T-cell (primary cell): ENCODE measurements at places on chromosomes 6 and 20.

GRCh38 chr6:82182756-82183155 lies 64.8 kb downstream of the IBTK start:
- H3K36me3 ChIP-seq = peaks cover 44% of the 10 kb centered on the region
- H3K4me3 ChIP-seq = no peak overlapping the region
- DNase-seq = no peak

GRCh38 chr6:125301435-125302391 lies at the start of gene HDDC2:
Gene HDDC2 (minus strand): TSS chr6:125301967. CDS start chr6:125301932, 35 bp downstream.
- peak within 1 kb of the TSS; percentile 78 for H3K4me3 ChIP-seq
- H3K27ac ChIP-seq = peak within 1 kb of the TSS; percentile 81
- DNase-seq = peak; percentile 38
- no peaks in the 10 kb centered on the region for H3K27me3 ChIP-seq

DNA sequence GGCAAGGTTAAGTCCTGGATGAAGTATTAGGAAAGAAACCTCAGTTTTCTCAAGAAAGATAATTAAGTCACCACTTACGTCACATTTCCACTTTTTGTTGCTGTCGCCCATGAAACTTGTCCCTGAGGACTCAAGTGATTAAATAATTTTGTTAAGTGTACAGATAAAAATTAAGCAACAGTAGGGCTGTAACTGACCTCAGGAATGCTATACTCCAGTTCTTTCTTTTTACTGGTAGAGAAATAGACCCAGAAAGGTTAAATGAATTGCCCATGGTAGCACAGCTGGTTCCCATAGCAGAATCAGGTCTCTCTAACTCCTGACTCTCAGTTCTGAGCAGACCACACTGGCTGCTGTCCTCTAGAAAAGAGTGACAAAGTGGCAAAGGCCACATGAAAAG lies 54.5 kb downstream of the CLIC5 start:
- H3K4me3 ChIP-seq = no peak overlapping the region
- no peak overlapping the region for H3K27ac ChIP-seq
- DNase-seq = no peak
- H3K27me3 ChIP-seq = no peaks in the 10 kb centered on the region
- no peaks in the 10 kb centered on the region for H3K4me1 ChIP-seq

- no peak overlapping the region for H3K4me3 ChIP-seq
- no peak for DNase-seq
- no peaks in the 10 kb centered on the region for H3K27me3 ChIP-seq
- no peaks in the 10 kb centered on the region for H3K4me1 ChIP-seq
- no peak overlapping the region for H3K27ac ChIP-seq
- H3K36me3 ChIP-seq = no peaks in the 10 kb centered on the region
These were observed 187.9 kb upstream of the GMDS start for GRCh38 chr6:2433266-2433665.

DNA sequence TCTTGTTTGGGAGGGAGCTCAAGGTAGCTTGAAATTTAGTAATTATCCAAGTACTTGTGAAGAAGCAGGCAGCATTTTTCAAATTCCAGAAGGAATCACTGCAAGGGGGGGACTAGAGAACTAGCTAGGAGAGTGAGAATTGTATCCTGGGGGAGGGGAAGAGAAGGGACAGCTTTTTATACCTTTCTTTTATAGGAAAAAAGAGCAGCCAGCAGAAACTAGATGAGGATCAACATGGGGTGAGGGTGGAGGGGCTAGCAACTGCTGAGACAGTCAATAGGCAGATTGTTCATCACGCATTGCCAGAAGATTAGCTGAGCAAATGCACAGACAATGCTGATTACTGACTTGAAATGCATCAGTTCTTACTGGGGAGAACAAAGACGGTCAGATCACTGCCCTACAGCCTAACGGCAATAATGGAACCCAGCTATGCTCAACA lies 514.3 kb upstream of the CITED2 start:
- no peak for DNase-seq
- no peaks in the 10 kb centered on the region for H3K27me3 ChIP-seq
- H3K4me3 ChIP-seq = no peak overlapping the region
- no peaks in the 10 kb centered on the region for H3K4me1 ChIP-seq
- no peak overlapping the region for H3K27ac ChIP-seq

DNA sequence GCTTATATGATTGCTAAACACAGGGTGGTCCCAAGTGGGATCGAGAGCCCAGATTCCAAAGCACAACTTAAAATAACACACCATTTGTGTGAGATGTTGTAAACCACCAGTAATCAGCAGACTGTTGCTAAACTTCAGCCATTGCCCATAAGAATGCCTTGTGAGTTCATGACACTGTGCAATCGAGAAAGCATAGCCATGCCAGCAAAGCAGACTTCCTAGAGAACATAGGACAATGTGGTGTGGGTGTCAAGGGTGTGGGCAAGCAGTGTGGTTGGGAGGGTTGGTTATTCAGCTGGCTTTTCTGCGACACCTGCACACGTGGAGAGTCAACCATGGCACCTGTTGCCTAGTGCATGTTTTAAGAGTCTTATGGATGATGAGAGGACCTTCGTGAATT lies 16.1 kb upstream of the CALHM6 start:
- H3K4me3 ChIP-seq = no peak overlapping the region
- no peak overlapping the region for H3K27ac ChIP-seq
- H3K27me3 ChIP-seq = no peaks in the 10 kb centered on the region
- H3K36me3 ChIP-seq = no peaks in the 10 kb centered on the region
- DNase-seq = no peak

DNA sequence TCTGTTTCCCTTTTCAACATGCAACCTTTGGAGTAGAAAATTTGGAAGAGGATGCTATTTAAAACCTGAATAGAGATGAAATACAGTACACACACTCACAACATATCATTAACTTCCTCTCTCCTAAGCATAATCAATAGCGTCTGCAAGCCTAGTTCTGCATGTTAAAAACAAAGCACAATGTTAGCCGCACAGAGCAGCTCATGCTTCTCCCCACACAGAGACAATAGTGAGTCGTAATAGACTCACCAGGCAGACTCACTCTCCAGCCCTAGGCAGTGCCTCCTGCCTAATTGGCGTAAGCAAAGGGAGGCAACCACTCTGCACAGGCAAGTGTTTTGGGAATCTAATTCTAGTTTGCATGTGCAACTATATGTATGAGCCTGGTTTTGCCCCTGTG lies 45.8 kb upstream of the ARID1B start:
- H3K4me3 ChIP-seq = no peak overlapping the region
- H3K4me1 ChIP-seq = no peaks in the 10 kb centered on the region
- H3K36me3 ChIP-seq = no peaks in the 10 kb centered on the region
- DNase-seq = no peak

DNA sequence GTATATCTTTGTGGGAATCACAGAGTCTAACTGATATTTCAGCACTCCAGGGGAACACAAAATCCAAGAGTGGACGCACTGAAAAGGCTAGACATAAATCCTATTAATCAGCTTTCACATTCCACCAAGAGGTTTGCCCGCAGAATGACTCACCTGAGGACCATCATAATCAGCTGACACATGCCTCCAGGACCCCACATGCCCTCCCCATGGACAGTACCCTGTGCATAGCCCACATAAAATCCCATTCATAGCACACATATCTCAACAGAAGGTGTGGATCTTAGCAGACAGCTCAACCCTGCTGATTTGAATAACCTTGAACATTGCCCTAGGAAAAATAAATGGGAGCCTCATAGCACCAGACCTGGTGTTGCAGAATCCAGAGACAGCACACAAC lies 246.8 kb upstream of the TENT5A start:
- no peaks in the 10 kb centered on the region for H3K4me1 ChIP-seq
- no peak overlapping the region for H3K27ac ChIP-seq
- no peak overlapping the region for H3K4me3 ChIP-seq
- no peaks in the 10 kb centered on the region for H3K27me3 ChIP-seq
- no peaks in the 10 kb centered on the region for H3K36me3 ChIP-seq

DNA sequence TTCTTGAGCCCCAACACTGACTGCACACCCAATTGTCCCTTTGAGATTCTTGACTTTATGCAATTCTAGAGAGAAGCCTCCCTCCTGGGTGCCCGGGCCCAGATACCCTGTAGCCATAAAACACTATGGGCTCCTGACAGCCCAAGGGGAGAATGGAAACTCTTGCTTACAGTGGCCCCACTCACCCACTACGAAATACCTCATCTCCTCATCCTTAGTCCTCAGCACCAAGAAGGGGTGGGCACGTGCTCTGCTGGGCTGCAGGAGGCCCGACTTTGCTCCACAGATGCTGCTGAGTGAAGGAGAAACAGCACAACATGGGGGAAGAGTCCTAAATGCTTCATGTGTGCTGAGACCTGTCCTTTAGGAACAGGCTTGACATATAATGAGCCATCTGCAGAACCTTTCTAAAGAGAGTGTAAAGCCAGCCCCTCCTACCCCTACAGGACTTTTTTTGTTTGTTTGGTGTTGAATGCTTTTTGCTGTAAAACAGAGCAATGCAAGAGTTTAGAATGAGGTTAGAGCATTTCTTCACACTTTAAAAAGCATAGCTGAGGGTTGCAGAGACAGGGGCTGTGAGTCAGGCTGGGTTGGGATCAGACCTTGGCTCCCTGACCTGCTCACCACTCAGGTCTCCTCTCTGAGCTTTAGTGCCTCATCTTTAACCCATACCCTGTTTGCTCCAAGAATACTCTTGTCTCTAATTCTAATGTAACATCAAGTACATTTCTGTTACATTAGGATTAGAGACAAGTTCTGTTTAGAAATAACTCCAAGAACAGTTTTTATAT lies 17.6 kb upstream of the SIRPG start:
- H3K36me3 ChIP-seq = peaks cover 5% of the 10 kb centered on the region
- no peak for DNase-seq
- peak overlapping the region; percentile 74 for H3K27ac ChIP-seq

DNA sequence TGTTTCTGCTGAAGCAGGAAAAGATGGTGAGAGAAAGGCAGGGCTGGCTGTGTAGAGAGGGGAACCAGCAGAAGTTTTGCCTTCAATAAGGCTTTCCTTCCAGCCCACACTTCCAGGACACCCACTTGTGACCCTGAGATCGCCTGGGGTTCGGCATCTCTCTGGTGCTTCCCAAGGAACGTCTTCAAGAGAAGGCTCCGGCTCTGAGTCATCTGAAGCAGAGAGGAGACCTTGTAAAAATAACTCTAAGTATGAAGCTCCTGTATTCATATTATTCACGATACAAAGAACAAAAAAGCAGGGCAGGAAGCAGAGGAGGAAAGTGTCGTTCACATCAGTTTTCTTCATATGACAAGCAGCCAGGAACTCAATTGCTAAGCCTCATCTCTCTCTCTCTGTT lies 95.4 kb upstream of the MRPS10 start:
- no peak overlapping the region for H3K27ac ChIP-seq
- no peaks in the 10 kb centered on the region for H3K27me3 ChIP-seq
- peaks cover 9% of the 10 kb centered on the region for H3K36me3 ChIP-seq
- peaks cover 37% of the 10 kb centered on the region for H3K4me1 ChIP-seq

DNA sequence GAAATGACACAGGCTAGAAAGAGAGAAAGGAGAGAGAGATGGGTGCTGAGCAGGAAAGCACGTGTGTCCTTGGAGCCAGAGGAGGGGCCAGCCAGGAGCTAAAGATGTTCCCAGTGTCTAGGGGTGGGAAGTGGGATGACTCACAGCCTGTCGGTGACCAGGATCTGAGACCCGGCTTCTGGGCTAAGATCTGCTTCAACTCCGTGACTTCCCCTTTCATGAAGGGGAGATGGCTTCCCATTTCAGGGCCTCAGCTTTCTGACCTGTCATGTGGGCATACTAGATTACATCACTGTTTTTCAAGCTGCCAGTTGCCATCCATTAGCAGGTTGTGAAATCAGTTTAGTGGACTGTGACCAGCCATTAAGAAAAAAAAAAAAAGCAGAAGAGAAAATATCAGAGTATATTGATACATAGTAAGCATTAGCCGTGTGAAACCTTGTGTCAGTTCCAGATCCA lies 5.4 kb downstream of the TGM3 start:
- H3K4me1 ChIP-seq = no peaks in the 10 kb centered on the region
- DNase-seq = peak; percentile 3
- no peak overlapping the region for H3K27ac ChIP-seq

- H3K4me3 ChIP-seq = no peak overlapping the region
- no peak overlapping the region for H3K27ac ChIP-seq
- H3K36me3 ChIP-seq = no peaks in the 10 kb centered on the region
- H3K4me1 ChIP-seq = no peaks in the 10 kb centered on the region
These were observed 7.7 kb upstream of the JAG1 start for GRCh38 chr20:10681494-10681893.

- H3K36me3 ChIP-seq = no peaks in the 10 kb centered on the region
- H3K27me3 ChIP-seq = no peaks in the 10 kb centered on the region
- H3K4me3 ChIP-seq = no peak overlapping the region
- H3K27ac ChIP-seq = no peak overlapping the region
- no peaks in the 10 kb centered on the region for H3K4me1 ChIP-seq
These were observed 707.0 kb downstream of the EPM2A start for GRCh38 chr6:145028144-145028818.

DNA sequence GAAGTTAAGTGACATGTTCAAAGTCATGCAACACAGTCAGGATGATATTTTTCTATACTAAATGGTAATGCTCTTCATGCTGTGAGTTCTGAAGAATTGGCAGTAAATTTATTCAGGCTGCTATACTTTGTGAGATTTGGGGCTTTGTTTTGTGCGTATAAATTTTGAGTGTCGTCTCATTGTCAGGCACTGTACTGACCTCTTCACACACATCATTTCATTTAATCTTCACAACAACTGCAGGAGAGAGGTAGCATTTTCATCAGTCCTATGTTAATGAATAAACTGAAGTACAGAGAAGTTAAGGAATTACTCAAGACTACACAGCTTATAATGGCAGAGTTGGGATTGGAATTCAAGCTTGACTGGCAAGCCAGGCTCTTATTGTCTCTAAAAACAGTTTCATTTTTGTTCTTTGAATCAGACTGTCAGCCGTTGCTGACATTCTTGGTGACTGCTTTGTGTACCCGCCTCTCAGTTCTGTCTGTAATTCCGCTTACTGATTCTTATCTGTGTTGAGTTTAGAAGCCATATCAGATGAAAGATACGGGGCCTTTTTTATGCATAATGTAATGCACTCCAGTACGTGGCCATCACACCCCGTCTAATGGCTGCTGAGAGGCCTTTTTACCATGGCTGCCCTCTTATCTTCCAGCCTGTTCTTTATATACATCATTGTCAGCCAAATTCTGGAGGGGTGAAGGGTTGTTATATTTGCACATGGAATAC lies 274.9 kb downstream of the UTRN start:
- DNase-seq = no peak
- no peak overlapping the region for H3K4me3 ChIP-seq
- no peaks in the 10 kb centered on the region for H3K27me3 ChIP-seq
- peaks cover 24% of the 10 kb centered on the region for H3K4me1 ChIP-seq

- DNase-seq = no peak
- peaks cover 6% of the 10 kb centered on the region for H3K4me1 ChIP-seq
- peaks cover 11% of the 10 kb centered on the region for H3K27me3 ChIP-seq
- no peak overlapping the region for H3K4me3 ChIP-seq
These were observed 76.1 kb downstream of the SLC22A3 start for GRCh38 chr6:160424256-160424655.

DNA sequence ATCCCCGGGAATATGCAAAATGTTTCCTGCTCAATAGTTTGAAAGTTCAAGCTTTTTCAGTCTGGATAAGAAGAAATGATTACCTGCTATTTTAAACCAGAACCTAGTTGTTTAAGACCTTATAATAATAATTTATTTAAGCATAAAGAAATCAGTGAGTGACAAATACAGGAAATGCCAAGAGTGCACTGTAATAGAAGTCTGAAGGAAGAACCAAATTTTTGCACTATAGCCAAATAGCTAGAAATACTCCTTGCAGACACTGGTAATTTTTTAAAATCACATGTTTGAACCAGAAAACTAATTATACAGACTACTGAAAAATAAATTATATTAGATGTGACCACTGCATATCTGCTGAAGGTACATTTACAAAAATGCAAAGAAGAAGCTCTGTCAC lies 93.2 kb downstream of the MMS22L start:
- H3K27ac ChIP-seq = no peak overlapping the region
- H3K4me3 ChIP-seq = no peak overlapping the region
- H3K4me1 ChIP-seq = no peaks in the 10 kb centered on the region
- no peaks in the 10 kb centered on the region for H3K36me3 ChIP-seq
- H3K27me3 ChIP-seq = no peaks in the 10 kb centered on the region
